ENCODE measurements at places on chromosomes 2 and 18.

DNA sequence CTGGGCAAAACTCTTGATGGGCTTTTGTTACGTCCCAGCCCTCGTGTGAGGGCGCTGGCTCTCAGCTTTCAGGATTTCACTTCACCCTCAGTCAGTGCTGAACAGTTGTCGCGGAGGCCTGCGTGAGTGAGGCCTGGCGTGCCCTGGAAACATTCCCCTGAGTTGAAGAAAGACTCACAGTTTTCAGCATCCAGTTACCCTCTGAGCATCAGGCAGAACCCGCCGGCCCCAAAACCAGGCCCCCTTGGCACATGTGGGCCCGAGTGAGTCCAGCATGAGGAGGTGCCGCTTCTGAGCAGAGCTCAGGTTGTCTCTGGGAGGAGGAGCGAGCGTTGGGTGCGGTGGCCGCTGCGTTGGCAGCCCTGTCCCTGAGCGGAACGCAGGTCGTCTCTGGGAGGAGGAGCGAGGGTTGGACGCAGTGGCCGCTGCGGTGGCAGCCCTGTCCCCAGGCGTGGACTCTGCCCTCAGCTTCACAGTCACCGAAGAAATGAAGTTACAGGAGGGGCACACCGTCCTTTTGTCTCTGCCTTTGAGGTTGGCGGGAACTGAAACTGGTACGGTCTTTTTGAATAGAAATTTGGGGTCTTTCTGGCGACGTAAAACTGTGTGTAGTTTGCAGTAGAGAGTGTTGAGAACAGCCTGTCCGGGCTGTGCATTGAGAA lies at the start of gene NEU4:
Gene NEU4 (plus strand): TSS at position 473 of the 662 bp plus-strand sequence. CDS start 5,292 bp downstream, outside the sequence.
- no peak for DNase-seq

DNA sequence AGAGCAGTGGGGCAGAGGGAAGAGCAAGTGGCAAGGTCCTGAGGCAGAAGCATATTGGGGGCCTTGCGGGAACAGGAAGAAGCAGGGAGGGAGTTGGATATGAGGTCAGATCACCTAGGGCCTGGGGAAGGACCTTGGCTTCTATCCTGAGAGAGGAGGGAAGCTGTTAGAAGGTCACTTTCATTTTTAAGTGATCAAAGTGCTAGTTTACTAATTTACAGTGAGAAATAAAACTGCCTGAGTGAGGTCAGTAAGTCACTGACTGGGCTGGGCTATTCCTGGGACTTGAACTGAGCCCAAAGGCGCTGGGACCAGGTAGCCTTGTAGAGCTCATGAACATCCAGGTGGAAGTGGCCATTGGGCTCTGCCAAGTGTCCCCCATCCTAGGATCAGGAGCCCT lies 76.6 kb upstream of the B3GNT7 start:
- no peak for DNase-seq

GRCh38 chr2:152552888-152553287 lies 164.4 kb downstream of the PRPF40A start:
- no peak for DNase-seq

GRCh38 chr2:126315828-126316227 lies 340.1 kb upstream of the GYPC start:
- DNase-seq = no peak

GRCh38 chr2:71578767-71579342 lies 125.5 kb downstream of the DYSF start:
- no peak for DNase-seq

GRCh38 chr2:31081492-31081891 lies 56.7 kb downstream of the GALNT14 start:
- DNase-seq = no peak

DNA sequence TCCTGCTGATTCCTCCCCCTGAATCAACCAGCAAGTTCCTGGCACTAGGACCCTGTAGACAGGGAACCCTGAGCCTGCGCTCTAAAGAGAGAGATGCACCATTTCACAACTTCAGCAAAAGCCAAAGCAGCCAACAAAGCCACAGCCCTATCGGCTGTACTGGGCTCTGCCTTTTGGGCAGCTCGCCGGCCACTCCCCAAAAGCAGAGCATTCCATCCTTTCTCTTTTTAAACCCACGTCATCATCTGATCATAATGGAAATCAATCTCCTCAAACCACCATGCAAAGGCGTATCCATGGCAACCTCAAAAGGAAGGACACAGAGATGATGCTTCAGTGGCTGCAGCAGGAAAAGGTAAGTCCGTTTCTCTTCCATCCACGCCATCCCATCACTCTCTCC lies 5.3 kb upstream of the DCTN1 start:
- no peak for DNase-seq

DNA sequence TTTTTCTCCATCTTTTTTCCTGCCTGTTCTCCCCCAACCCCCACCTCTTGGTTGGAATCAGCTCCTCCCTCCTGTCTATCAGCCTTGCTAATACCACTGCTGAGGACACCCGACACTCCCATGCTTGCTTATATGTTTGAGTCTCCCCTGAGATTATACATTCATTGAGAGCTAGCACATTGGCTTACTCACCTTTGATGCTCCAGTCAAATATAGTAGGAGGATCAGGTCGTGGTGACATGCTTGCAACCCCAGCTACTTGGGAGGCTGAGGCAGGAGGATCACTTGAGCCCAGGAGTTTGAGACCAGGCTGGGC lies 91.5 kb upstream of the CCBE1 start:
- DNase-seq = no peak

DNA sequence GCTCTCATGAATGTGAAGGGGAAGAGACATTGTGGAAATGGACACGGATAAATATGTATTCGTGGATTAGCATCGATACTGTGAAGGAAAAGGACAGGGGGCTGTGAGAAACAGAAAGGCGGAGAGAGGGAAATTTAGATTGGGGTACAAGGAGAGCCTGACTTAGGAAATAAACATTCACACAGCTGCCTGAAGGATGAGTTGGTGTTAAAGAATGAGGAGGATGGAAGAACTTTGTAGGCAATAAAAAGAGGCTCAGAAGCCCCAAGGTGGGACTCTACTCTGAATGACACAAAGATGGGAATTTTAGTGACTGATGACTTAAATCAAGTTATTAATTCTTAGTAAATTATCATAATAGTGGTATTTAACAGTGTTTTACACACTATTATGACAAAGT lies 10.1 kb downstream of the MYO1B start:
- no peak for DNase-seq

GRCh38 chr2:147865560-147865959 lies 20.7 kb downstream of the ACVR2A start:
- no peak for DNase-seq

- no peak for DNase-seq
These were observed 142.0 kb upstream of the APCDD1 start for GRCh38 chr18:10312326-10313015.

DNA sequence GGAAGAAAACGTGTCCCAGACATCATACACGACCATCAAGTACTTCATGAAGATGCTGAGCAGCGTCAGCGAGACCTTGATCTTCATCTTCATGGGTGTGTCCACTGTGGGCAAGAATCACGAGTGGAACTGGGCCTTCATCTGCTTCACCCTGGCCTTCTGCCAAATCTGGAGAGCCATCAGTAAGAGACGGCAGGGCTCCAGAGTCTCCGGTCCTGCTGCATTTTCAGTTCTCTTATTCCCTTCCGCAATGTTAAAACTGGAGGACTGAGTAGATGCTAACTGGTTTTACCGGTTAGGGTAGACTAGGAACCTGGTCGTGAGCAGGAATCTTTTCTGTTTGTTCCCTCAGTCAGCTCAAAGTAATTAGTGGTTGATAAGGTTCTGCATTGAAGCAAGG lies 32.3 kb downstream of the SLC9A4 start:
- DNase-seq = no peak

- DNase-seq = no peak
These were observed 58.8 kb downstream of the C2orf74 start for GRCh38 chr2:61220768-61221167.

GRCh38 chr2:177254433-177255226 lies 9.9 kb downstream of the NFE2L2 start:
- no peak for DNase-seq

DNA sequence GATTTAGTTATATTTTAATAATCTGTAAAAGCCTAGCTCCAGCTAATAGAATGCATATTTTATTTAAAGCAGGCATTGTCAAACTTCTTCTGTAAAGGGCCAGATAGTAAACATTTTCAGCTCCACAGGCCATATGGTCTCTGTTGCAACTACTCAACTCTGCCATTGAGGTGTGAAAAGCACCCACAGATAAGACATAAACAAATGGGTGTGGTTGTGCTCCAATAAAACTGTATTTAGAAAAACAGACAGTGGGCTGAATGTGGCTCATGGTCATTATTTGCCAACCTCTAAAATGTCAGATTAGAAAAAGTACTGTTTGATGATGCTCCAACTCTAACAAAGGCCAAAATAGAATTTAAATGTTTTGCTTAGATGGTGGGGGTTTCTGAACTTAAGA lies 519.9 kb downstream of the RNF144A start:
- no peak for DNase-seq

DNA sequence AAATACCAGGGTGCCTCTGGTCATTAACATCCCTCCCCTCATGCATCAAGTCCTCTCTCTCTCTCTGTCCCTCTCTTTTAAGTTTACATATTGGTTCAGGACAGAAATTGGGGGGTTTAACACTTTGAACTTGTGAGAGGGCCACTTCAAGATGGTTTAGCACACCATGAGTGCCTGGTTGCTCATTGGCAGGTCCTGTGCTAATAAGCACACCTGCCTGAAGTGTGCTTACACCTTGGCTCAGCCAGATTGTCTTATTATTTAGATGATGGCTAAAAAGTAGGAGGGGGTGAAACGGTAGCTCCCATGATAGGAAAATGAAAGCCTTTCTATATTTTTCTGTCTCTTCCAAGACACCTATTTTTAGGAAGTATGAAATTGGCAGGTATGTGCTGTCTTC lies 205.8 kb downstream of the ARL6IP6 start:
- DNase-seq = no peak

DNA sequence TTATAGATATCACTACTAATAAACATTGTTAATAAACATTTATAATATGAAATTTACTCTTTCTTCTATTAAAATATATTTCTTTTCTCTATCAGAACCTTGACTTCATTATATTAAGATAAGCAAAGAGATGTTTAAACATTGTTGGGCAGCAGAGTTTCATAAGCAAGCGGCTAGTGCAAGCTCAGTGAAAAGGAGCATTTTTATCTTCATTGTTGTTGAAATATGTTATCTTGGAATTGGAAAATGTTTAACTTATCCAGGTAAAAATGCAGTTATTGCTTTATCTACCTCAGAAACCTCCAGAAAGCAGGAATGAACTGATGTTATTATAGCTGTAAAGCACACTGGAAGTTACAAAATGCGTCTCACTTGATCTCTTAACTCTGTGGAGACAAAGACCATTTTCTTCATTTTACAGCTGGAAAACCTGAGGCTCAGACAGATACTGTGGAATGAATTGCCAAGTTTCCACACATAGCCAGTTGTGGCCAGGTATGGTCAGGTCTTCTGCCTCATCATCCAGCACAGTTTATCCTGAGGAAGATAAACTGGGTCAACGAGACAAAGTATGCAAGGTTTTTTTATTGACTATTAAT lies 934.6 kb upstream of the FAM98A start:
- DNase-seq = no peak

- DNase-seq = no peak
These were observed 93.6 kb downstream of the ASAP2 start for GRCh38 chr2:9300214-9300613.

DNA sequence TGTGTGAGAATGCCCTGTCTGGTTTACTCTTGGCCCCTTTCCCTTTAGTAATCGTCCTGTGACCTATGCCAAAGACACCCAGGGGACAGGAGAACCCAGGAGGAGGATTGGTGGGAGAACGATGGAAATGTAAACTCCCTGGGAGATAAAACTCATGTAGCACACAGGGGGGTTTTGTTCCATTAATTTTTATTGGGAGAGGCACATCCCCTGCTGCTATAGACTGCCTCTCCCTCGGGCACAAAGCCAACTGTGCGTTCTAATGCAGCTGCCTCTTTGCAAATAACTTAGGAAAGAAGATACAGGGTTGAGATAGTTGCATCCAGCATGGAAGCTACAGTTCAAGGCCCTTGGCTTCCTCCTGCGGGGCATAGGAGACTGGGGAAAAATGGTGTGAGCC lies 489.6 kb downstream of the SLC4A3 start:
- DNase-seq = no peak

DNA sequence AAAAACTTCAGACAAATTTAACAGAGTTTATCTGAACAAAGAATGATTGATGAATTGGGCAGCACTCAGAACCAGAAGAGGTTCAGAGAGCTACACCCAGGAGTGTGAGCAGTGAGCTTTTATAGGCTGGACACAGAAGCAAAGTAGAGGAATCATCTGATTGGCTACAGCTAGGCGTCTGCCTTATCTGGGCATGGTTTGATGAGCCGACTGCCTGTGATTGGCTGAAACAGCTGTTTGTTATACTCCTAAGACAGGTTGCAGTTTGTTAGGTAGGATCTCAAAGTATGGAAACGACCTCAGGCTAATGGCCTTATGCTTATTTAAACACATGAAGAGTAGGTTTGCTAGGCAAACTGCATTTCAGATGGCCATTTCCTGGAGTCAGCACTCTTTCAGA lies 188.9 kb downstream of the MYO1B start:
- DNase-seq = no peak

DNA sequence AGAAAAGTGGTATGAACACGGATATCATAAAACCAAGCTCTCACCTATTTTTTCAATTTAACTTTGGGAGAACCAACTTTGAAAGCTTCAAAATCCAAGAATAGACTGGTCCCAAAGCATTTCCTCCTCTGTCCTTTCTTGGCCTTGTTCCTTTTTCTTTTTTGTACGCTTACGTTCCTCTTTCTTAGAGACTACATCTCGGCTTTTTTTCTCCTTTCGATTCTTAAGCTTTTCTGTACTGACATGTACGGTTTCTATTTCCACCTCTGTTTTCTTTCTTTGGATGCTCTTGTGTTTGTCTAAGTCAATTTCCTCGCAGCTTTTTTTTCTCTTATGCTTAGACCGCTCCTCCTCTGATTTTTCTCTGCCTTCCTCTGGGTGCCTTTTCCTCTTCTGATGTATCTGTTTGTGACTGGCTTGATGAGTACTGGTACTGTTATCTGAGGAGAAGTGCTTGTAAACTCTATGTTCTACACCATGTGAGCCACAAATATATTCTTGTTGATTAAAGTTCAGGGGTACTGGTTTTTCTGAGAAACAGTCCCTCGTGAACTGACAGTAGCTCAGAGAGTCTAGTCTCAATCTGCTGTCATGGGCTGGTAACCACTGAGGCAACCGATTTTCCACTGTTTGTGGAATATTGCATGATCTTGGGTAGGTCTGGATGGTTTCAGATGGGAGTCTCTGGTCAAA lies 11.5 kb upstream of the RNU2-63P start:
- DNase-seq = no peak

DNA sequence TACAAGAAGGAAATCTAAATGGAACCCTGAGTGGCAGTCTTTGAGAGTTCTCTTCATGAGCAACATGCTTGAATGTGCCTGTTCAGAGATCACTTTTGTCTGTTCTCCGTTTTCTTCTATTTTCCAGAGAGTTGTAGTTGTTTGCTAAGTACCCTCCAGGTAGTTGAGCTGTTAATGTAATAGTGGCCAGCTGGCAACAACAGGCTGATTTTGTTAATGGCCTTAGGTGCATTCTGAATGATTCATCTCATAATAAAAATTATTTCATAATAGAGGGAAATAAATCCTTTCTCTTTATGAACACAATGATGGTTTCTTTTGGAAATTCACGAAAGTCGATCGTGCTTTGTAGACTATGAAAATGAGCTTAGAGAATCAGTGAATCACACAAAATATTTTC lies 136.8 kb downstream of the LRP1B start:
- no peak for DNase-seq

- no peak for DNase-seq
These were observed 142.7 kb downstream of the DYSF start for GRCh38 chr2:71596011-71596410.
